ENCODE measurements at places on chromosomes 3 and 15.

DNA sequence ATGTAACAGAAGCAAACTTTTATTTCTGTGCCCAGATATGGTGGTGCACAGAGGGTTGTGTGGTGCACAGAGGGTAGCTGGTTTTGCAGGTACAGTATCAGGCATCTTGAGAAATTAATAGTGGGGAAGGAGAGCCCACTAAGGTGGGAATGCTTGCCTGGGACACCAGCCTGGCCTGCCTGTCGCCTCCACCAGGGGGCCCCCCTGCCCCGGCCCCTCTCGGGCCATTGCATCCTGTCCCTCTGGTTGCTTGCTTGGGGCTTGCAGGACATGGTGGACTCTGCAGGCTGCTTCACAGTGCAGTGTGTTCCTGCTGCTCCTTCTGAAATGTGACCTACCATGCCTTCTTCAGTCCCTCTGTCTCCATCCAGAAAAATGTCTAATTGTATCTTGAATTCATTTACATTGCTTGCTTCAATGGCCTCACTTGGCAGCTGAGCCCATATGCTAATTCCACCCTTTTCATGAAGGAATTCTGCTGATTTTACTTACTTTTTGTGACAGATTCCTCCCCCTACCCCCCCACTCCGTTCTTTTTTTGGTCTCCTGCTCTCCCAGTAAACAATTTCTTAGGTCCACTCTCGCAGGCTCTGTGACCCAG, 73.6 kb downstream of the EEFSEC start:
- DNase-seq = peak; percentile 65

GRCh38 chr3:963255-963654, 129.6 kb upstream of the CNTN6 start:
- no peak for DNase-seq

- no peak for DNase-seq
Measured at GRCh38 chr3:61955483-61955882, 394.1 kb downstream of the PTPRG start.

GRCh38 chr3:136682740-136683312, 69.4 kb downstream of the STAG1 start:
- no peak for DNase-seq

DNA sequence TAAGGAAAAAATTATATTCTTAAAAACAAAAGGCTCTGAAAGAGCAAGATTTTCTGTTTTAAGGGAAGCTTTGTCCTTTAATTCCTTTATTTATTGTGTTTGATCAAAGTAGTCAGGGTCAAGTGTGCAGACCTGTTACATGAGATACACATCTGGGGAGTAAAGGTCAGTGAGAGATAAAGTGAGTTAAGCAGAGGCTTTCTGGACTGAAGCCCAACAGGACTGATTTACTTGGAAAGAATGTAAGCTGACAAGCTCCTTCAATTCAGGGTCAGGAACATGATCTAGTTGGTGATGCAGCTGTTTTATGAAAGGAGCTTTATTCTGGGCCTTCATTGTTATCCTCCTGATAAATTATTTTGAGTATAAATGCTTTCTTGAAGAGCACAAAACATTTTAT, 20.7 kb upstream of the OTOL1 start:
- no peak for DNase-seq

- no peak for DNase-seq
Measured at GRCh38 chr3:78659386-78659987, 1108.3 kb downstream of the ROBO1 start.

DNA sequence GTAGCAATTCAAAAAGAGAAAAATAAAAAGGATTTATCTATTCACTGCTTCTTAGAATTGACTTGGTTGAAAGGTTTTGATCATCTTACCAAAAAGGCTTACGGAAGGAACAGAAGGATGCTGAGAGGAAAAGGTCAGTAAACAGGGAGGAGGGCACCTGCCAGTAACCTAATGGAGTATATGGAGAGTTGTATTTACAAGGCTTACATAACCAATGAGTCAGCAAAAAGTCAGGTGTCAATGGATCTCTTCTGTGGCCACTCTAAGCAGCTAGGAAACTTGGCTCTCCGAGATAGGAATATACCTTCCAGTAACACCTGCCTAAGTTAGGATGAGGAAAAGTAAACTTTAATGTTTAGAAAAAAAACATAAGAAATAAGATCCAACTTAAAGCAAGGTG, 80.5 kb upstream of the PLXND1 start:
- DNase-seq = no peak

GRCh38 chr15:74573987-74574386, 33.0 kb downstream of the ARID3B start:
- no peak for DNase-seq

All from mesothelial cell of epicardium (in vitro differentiated cells).